Activated CD8-positive, alpha-beta T cell treated with anti-CD3 and anti-CD28 coated beads, Interleukin-2, amount 10 ng/mL, durations not matched to agents 7 days and 5 days (primary cell): ENCODE measurements at places on chromosomes 6 and 20. TPM values are rescaled to one million over a fixed set of nuclear protein-coding genes. Genes with fewer than 3 reads are reported as not detected.
A peak's percentile ranks its signal among the peaks of the same experiment; 100 is the strongest.

DNA sequence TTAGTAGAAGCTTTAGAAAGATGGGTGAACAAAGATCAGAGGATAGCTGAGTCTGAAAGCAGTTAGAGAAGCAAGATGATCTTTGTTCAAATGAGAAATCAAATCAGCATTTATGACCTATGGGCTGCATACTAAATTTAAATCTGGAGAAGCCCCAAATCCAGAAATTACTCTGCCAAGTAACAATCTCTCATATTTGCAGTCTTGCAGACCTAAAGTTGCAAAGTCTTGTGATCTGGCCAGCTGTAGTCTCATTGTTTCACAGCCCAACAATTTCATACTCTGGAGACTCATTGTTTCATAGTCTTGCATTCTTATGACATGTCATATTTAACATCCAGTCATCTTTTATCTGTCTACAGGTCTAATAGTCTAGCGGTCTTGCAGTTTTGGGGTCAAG lies 364.9 kb upstream of the RSPO3 start:
- DNase-seq, result no peak

GRCh38 chr6:159933077-159933476 lies 35.8 kb upstream of the IGF2R start:
- DNase-seq, result no peak

DNA sequence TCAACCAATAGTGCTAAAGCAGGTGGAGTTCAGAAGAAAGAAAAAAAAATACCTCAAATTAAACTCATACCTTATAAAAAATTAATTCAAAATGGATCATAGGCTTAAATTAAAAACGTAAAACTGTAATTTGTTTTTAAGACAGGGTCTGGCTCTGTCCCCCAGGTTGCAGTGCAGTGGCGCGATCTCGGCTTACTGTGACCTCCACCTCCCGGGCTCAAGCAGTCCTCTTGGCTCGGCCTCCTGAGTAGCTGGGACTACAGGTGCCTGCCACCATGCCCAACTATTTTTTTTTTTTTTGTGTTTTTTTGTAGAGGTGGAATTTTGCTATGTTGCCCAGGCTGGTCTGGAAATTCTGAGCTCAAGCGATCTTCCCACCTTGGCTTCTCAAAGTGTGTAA lies 111.6 kb downstream of the HDGFL1 start:
- no peak for DNase-seq

DNA sequence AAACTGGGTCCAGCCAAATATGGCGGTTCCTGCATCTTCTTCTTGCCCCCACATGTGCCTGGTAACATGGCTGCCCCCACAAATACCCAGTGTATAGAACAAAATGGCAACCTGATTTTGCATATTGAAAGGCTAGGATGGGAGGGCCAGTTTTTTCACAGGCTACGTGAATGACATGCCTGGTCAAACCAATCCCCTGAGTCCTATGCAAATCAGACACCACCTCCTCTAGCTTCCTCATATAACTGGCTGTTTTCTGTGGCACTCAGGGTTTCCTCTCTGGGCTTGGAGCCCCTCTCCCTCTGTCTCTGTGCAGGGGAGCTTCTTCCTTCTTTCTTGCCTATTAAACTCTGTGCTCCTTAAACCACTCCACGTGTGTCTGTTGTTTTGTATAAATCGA lies 372.1 kb downstream of the KIF16B start:
- no peak for DNase-seq

DNA sequence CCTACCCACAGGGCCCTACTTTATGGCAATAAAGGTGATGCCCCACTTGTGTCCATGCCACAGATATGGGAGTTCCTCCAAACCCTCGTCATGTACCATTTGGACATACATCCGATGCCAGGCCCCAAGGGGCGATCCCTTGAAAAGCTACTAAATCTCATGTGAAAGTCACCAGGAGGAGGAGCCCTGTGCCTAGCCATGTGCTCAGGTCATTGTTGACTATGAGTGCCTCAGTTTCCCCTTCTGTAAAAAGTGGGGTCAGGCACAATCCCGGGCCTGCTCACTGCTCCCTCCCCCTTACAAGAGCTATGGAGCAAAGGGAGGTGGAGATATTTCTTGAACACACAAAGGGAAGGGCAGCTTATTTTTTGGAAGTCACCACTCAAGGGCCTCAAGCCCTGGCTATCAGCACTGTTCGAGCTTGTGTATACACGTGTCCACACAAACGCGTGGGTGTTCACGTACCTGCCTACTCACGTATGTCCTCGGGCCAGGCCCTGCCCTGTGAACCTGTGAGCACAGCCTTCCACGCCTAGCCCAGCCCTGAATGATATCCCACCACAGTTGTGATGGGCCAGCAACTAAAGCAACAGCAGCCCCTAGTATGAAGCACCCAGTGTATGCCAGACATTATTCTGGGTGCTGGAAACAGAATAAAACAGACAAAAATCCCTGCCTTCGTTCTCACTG lies 1.9 kb downstream of the ACTL10 start:
- DNase-seq, result no peak

- peak; percentile 79 for DNase-seq
Observed at GRCh38 chr6:149317644-149318571, at the start of gene TAB2. Gene TAB2, plus strand, starts transcription at chr6:149317712. Its CDS starts 52,286 bp downstream, at chr6:149369998.

DNA sequence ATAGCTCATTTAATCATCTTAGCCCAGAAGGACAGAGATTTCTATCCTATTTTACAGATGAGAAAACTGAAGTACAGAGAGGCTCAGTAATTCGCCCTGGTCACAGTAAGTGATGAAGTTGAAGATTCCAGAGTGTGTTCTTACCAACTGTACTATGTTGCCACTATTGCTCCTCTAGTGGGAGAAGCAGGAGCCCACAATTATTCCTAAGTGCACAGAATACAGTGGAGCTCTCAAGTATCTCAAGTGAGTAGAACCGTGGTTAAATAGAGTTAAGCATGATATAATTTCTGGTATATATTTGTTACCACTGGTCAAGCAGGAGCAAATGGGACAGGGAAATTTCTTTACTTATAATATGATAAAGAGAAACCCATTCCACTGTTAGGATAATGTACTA lies 22.1 kb downstream of the REPS1 start:
- no peak for DNase-seq

DNA sequence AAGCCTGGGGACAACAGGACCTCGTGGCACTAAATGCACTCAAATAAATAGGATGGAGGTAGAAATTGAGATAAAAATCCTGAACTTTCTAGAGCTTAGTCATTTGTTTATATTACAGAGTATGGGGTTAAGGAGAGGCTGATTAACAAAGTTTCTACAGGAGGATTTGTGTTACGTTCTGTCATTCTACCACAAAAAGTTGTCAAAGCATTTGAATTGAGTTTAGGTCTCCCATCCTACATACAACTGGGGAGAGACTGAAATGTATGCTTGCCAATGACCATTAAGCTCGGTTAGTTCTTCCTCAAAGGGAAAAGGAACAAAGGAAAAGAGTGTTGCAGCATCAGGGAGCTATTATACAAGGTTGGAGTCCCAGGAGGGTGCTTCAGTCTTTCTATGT lies 597.9 kb downstream of the COL12A1 start:
- DNase-seq, result no peak

DNA sequence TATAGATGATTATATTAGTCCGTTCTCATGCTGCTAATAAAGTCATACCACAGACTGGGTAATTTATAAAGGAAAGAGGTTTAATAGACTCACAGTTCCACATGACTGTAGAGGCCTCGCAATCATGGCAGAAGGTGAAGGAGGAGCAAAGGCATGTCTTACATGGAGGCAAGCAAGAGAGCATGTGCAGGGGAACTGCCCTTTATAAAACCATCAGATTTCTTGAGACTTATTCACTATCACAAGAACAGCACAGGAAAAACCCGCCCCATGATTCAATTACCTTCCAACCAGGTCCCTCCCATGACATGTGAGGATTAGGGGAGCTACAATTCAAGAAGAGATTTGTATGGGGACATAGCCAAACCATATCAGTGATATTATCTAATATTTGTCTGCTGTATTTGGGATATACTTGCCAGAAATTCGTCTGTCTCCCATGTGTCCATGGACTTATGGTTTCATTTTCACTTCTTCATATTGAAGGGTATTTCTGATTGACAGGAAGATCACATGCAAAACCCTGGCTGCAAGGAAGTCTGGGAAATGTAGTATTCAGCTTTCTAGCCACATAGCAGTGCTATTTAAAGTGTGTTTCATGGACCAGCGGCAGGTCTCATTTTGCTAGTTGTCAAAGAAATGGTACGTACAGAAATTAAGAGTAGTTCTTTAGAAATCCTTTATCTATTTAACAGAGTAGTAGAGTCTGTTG lies 50.5 kb upstream of the PAK5 start:
- DNase-seq, result no peak

DNA sequence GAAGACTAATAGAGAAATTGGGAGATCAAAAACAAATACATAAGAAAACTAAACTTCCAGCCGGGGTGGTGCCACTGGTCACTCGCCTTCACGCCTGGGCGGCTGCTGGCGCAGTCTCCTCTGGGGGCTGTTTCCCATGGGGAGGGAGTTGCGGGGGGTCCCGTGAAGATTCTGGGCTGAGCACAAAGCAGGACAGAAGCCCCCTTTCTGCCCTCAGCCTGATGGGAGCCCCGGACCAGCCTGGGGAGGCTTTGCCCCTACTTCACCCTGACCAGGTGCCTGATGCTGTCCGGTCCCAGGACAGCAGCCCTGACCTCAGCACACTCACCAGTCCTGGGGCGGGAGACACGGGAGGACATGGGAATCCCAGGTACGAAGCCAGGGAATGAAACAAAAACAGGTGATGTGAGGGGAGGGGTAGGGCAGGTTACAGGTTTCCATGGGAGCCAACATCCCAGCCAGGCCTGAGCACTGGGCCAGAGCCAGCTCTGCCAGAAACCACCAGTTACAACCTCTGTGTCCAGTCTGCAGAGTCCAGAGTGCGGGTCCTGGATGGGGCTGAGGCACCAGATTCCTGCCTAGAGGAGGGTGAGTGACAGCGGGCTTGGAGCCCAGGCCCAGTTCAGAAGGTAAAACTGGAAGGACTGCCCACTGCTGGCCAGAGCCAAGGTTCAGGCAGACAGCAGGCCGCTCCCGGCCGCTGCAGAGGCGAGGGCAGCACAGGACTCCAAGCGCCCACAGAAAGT lies 326.4 kb downstream of the TAF4 start:
- DNase-seq, result no peak

DNA sequence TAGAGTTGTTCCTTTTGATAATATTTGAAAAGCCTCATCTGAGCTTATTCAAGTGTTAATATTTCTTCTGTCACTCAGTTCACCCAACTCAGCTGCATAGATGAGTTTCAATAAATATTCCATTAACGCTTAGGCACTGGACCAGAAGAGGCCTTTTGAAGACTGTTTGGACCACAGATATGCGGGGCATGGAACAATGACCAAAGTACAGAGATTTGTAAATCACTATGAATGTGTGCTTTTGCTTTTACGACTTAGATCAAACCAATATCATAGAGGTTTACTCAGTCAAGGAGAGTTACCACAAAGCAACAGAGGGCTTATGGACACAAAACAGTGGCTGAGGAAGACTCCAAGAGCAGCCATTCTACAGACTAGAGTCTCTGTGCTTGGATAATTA lies 99.9 kb downstream of the RTN4IP1 start:
- no peak for DNase-seq

GRCh38 chr6:97032955-97033354 lies 108.4 kb downstream of the KLHL32 start:
- no peak for DNase-seq

DNA sequence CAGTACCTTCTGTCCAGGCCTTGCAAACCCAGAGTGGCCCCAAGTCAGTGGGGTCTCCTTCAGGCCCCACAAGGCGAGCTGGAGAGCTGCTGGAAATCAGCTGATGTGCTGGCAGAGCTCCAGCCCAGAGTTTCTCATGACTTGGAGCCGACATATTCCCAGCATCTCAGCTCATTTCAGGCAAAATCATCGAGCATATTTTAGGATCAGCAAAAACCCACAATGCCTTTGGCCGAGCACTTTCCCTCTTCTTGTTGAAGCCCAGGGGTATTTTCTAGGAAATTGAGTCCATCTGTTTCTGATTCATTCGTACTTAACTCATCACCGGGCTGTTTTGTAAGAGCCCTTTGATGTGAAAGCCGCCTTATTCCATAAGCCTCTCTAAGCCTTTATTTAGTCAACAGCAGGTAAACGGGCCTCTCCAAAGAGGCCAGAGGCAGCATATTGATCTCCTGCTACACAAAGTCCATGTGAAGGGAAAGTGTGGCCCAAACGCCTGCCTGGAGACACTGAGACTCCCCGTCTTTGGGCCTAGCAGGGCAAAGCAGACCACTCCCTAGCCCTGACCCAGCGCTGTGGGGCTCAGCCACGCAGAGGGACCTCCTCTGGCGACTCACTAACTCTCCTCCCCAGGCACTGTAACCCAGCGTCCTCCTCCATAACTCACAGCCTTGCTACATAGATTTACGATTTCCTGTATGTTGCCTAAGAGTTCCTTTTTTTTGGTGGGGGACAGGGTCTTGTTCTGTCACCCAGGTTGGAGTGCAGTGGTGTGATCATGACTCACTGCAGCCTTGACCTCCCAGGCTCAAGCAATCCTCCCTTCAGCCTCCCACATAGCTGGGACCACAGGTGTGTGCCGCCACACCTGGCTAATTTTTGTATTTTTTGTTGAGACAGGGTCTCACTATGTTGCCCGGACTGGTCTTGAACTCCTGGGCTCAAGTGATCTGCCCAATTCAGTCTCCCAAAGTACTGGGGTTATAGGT lies 12.1 kb upstream of the C20orf203 start:
- DNase-seq, result no peak

- no peak for DNase-seq
Observed at GRCh38 chr6:108353853-108354252, 59.0 kb downstream of the AFG1L start.

RFX6 gene
- not detected for total RNA-seq

BIRC7 gene
- total RNA-seq, result 0.74 TPM

ZNF391 gene
- total RNA-seq, result 1.1 TPM
